ENCODE measurements at places on chromosomes 3 and 15.

- no peak for DNase-seq
Observed at GRCh38 chr15:74983725-74984231, 11.6 kb upstream of the SCAMP5 start.

GRCh38 chr3:156620260-156620659 lies 54.1 kb upstream of the TIPARP start:
- DNase-seq = no peak

DNA sequence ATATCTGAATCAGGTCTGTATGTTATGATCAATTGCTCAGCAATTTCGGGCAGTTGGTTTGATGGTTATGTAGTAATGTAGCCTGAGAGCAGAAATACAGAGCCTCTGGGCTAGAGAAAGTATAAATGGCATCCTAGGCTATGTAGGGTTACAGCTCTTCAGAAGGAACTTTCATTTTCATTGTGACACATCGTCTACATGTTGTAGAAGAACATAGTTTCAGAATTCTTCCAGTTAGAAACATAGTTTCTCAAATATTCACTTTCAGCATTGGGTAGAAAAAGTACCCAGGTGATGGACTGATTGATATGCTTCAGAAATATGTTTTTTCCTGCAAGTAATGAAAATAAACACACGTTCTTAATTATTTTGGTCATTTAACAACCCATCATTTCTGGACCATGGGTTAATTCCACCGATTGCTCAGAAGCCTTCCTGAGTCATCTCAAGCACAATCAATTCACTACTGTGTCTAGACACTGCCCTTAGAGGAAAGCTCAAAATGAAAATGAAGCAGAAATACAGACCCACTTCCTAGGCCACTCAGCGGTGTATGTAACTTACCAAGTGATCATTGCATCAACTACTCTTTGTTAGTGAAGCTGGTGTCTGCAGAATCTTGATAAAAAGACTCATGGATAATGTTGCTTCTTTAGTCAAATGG lies 88.8 kb upstream of the TSEN2 start:
- DNase-seq = no peak

GRCh38 chr3:171854649-171855305 lies 11.6 kb downstream of the TMEM212 start:
- DNase-seq = no peak

- no peak for DNase-seq
Observed at GRCh38 chr15:60901647-60902046, 327.5 kb downstream of the RORA start.
